Thoracic aorta (tissue), 2 donors: ENCODE measurements at places on chromosomes 5 and 9. TPM values are rescaled to one million over a fixed set of nuclear protein-coding genes. Genes with fewer than 3 reads are reported as not detected.

ANKRD31 gene
- total RNA-seq: 0.14 TPM

DNA sequence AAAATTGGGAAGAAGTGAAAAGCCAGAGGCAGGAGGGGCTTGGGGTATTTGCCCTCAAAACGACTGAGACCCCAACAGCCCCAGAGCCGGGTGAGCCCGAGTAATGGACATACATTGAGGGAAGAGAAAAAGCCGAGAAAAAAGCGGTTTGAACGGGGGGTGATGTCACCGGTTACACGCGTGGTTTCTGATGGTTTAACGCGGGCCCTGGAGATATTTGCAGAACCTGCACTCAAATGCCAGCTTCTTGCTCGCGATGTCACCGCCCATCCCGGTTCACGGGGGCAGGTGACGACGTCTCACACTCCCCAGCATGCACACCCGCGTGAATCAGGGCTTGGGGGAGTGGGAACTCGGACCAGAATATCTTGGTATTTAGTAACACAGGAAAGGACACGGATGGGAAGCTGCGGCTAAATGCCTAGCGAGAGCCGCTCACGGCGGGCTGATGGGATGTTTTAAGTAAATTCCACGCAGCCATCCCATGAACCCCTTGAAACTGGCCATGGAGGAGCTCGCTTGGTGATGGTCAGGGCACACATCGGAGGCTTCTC, 102.0 kb upstream of the RAPGEF1 start:
- no peaks in the 10 kb centered on the region for H3K36me3 ChIP-seq
- H3K4me3 ChIP-seq: no peak overlapping the region
- H3K27me3 ChIP-seq: no peaks in the 10 kb centered on the region
- H3K27ac ChIP-seq: no peak overlapping the region
- no peaks in the 10 kb centered on the region for H3K4me1 ChIP-seq

- no peaks in the 10 kb centered on the region for H3K36me3 ChIP-seq
- DNase-seq: no peak
- H3K27me3 ChIP-seq: no peaks in the 10 kb centered on the region
Observed at GRCh38 chr5:123520677-123521247, 8.8 kb downstream of the CSNK1G3 start.

ENTREP1 gene
- 0.81 TPM for total RNA-seq

DNA sequence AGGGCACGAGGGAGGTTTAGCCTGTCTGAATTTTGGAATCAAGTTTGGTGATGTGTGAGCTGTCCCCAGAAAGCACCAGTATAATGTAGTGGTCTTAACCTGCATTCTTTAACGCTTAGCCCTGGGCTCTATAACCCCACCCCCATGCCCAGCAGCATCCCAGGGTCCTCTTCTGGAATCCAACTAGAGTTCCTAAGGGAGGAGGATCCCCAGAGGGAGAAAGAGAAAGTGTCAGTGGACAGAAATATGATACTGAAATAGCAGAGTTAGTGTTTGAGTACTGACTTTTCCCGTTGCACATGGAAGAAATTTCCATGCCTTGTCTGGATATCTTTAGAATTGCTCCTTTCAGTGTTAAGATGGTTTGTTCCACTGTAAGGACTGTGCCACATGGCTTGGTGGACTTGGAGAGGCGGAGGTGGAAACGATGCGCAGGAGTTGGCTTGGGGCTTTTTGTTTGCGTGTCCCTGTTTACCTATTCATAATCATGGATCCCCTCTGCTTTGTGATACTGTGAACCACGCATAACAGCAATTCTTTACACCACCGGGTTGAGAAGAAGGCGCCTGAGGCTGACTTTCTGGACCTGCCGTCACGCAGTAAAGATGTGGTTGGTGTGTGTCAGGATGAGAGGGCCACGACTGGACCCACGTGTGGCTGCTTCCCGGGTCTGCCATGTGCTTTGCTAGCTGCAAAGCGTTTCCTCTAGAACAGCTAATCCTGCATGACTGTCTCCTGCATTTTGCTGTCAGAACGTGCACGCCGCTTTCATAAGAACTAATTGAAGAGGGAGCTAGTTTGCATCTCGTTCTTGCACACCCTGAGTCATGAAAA, 142.3 kb downstream of the SMARCA2 start:
- H3K27ac ChIP-seq: peak overlapping the region; percentile 74
- no peaks in the 10 kb centered on the region for H3K27me3 ChIP-seq
- no peaks in the 10 kb centered on the region for H3K36me3 ChIP-seq
- no peak for DNase-seq
- peak overlapping the region; percentile 81 for H3K4me3 ChIP-seq

DNAH5 gene
- total RNA-seq: 0.68 TPM

- no peak for DNase-seq
- H3K27ac ChIP-seq: no peak overlapping the region
- no peaks in the 10 kb centered on the region for H3K27me3 ChIP-seq
- no peaks in the 10 kb centered on the region for H3K36me3 ChIP-seq
- no peaks in the 10 kb centered on the region for H3K4me1 ChIP-seq
Observed at GRCh38 chr5:36733183-36733582, 126.8 kb downstream of the SLC1A3 start.

DNA sequence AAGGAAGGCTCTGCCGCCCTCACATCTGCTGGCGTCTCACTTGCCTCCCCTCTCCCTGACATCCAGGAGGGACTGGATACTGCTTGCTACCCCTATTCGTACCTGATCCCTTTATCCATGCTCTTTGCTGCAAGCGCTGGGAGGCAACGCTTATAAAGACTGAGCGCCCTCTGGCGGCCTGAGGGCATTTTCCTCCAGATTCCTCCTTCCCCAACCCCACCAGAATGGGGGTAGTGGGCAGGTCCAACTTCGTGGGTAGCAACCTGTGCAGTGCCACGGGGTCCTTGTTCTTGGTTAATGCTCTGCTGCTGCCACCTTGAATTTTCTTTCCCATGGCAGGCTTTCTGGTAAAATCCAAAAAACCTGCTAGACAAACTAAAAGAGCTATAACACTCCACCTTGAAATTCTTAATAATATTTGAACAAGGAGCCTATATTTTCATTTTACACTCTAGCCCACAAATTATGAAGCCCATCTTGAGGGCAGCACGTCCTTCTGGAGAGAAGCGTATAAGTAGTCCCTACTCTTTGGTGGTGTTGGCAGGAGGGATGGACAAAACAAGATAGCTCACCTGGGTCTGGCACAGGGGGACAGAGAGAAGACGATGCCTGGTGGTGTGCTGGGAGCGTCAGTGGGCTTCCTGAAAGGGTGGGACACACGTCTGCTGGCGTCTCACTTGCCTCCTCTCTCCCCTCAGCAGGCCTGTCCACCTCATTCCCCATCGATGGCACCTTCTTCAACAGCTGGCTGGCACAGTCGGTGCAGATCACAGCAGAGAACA, 52.5 kb downstream of the JADE2 start:
- H3K36me3 ChIP-seq: peaks cover 57% of the 10 kb centered on the region
- H3K27me3 ChIP-seq: no peaks in the 10 kb centered on the region
- no peak overlapping the region for H3K4me3 ChIP-seq
- no peak for DNase-seq

- H3K27ac ChIP-seq: no peak overlapping the region
- no peaks in the 10 kb centered on the region for H3K4me1 ChIP-seq
- DNase-seq: no peak
- H3K36me3 ChIP-seq: no peaks in the 10 kb centered on the region
- no peak overlapping the region for H3K4me3 ChIP-seq
Observed at GRCh38 chr5:43256261-43256966, 56.8 kb downstream of the HMGCS1 start.

- DNase-seq: no peak
- H3K27me3 ChIP-seq: no peaks in the 10 kb centered on the region
- H3K36me3 ChIP-seq: no peaks in the 10 kb centered on the region
- no peaks in the 10 kb centered on the region for H3K4me1 ChIP-seq
- no peak overlapping the region for H3K4me3 ChIP-seq
- H3K27ac ChIP-seq: no peak overlapping the region
Observed at GRCh38 chr9:71519098-71519696, 249.1 kb downstream of the CEMIP2 start.

DNA sequence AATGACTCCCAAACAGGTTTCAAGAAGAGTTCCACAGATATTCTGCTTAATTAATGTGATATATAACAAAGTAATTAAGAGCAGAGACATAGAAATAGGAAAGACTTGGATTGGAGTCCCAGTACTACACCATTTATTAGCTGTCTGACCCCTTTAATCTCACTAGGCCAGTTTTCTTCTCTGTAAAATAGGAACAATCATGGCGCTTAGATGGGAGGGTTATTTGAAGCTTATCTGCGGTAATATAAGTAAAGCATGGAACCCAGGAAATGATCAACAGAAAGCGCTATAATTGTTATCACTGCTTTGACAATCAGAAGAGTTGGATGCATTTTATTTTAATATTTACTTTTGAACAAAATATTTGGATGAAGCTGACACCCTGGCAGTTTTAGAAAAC, 71.3 kb upstream of the IFNE start:
- no peak for DNase-seq
- H3K27me3 ChIP-seq: peaks cover 2% of the 10 kb centered on the region
- H3K36me3 ChIP-seq: no peaks in the 10 kb centered on the region
- H3K4me1 ChIP-seq: peaks cover 8% of the 10 kb centered on the region
- H3K4me3 ChIP-seq: no peak overlapping the region

ITGA2 gene
- 7.2 TPM for total RNA-seq

NEUROG1 gene
- not detected for total RNA-seq

GRCh38 chr5:123180178-123180577, 91.1 kb downstream of the PRDM6 start:
- peaks cover 89% of the 10 kb centered on the region for H3K4me1 ChIP-seq
- peaks cover 18% of the 10 kb centered on the region for H3K36me3 ChIP-seq
- peak; percentile 25 for DNase-seq
- no peak overlapping the region for H3K4me3 ChIP-seq
- no peaks in the 10 kb centered on the region for H3K27me3 ChIP-seq

- no peak for DNase-seq
- no peaks in the 10 kb centered on the region for H3K36me3 ChIP-seq
- H3K4me1 ChIP-seq: peaks cover 97% of the 10 kb centered on the region
- H3K27ac ChIP-seq: peak overlapping the region; percentile 62
- H3K27me3 ChIP-seq: no peaks in the 10 kb centered on the region
Observed at GRCh38 chr5:34687269-34688011, 31.3 kb downstream of the RAI14 start.
